ENCODE measurements at places on chromosomes 2 and 18.

GRCh38 chr2:68834737-68835376 lies 36.3 kb downstream of the BMP10 start:
- DNase-seq = no peak

DNA sequence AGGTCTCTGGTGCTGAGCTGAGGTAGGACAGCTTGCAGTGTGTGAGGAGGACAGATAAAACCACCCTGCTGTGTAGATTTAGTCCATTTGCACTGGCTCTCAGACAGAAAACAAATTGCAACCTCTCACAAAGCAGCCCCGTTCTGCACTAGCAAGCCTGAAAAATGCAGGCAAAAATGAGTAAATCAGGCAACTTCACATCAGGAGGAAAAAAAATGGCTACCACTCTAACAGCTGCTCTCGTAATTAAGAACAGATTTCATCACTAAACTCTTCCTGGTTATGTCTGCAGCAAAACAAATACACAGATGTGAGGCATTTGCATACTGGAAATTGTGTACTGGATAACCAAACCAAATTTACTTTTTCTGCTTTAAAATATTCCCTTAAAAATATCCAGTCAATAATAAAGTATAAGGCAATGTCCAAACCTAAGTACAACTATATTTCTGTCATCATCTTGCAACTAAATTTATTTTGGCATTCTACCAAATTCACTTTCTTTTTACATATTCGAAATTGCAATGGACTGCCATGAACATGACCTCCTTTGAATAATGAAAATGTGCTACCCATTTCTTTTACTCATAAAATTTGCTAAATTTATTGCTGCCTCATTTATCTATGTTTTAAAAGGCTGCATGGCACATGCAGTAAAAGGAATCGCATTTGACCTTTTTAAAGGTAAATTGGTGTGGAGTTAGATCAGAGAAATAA lies 157.4 kb downstream of the AFF3 start:
- no peak for DNase-seq

DNA sequence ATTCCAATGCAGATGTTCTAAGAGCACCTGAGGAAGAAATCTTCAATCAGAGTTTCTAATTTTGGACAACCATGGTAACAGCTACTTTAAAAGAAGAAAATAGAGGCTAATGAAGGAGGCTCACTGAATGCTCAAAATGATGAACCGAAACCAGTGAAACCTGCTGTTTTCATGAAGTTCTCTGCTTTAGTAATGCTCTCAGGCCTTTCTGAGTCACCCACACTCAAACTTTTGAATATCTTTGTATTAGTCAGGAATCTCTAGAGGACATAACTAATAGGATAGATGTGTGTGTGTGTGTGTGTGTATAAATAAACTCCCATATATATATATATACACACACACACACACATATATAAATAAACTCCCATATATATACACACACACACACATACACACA lies 76.9 kb upstream of the RIT2 start:
- no peak for DNase-seq

DNA sequence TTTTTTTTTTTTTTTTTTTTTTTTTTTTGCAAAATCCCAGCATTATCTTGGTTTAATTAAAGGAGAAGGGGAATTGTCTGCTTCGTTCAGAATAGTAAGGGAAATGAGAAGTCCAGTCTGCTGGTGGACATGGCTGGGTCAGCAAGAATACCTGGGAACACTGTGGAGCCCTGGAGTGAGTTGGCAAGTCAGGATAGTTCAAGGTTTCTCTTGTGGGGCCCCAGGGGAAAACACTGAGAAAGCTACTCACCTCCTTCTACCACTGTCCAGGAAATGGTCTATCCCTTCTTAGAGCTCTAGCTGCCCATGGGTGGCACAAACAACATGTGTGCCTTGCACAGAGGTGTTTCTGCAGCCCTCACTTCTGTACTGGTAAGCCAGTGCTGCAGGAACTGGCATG lies 169.1 kb upstream of the SIX2 start:
- DNase-seq = no peak

GRCh38 chr18:57791911-57792310 lies 11.2 kb downstream of the ATP8B1 start:
- DNase-seq = no peak

GRCh38 chr2:7625392-7626138 lies 708.4 kb downstream of the RNF144A start:
- no peak for DNase-seq

GRCh38 chr18:53947092-53947640 lies 277.3 kb downstream of the MBD2 start:
- no peak for DNase-seq

DNA sequence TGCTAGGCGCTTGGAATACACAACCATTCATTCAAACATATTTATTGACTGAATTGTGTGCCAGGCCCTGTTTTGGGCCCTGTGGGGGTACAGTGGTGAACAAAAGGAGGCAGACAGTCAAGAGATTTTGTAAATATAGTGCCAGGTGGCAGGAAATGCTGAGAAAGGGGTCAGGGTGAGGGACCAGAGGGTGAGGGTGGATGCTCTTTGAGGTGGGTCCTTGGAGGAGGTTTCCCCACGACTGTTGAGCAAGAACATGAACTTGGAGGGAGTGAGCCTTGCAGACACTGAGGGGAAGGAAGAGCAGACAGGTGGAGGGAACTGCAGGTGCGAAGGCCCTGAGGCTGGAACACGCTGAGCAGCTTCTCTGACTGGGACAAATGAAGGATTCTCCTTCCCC lies 40.7 kb downstream of the ODC1 start:
- DNase-seq = no peak

- no peak for DNase-seq
These were observed 13.5 kb upstream of the CALCRL start for GRCh38 chr2:187461294-187462261.

DNA sequence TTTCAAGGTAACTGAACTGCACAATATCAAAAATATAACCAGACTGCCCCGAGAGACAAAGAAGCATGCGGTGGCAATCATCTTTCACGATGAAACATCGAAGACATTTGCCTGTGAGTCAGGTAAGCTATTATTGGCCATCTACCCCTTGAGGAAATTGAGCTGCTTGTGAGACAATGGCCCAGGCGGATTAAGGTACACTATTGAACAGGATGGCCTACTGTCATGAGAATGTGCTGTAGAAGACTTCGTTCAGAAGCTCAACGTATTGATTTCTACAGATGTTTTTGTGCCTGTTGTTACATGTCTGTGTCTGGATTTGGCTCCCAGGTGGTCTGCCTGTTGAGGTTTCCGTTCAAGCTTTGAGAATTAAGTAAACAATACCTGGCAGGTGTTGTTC lies 198.7 kb downstream of the DOK6 start:
- DNase-seq = no peak

All from activated CD4-positive, alpha-beta T cell treated with anti-CD3 and anti-CD28 coated beads for 4 hours (primary cell).